Kidney capillary endothelial cell (primary cell): ENCODE measurements at places on chromosomes 4 and X.
A peak's percentile ranks its signal among the peaks of the same experiment; 100 is the strongest.

DNA sequence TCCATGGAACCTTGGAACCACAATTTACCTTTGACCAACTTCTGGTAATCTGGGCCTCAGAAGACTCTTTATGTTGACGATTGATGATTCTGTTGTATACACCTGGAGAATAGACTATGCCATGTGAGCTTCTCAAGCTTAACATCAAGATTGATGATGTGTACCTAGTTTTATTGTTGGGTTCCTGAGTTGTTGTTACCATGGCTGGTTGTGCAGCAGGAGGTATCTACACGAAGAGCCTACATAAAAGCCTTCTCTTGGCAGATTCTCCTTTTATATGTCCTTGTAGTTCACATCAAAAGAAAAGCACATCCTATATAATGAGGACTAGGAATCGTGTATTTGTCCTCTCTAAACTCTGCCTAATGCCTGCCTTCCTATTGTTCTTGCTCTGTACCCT is 272.0 kb downstream of the DTHD1 start:
- no peak for DNase-seq

DNA sequence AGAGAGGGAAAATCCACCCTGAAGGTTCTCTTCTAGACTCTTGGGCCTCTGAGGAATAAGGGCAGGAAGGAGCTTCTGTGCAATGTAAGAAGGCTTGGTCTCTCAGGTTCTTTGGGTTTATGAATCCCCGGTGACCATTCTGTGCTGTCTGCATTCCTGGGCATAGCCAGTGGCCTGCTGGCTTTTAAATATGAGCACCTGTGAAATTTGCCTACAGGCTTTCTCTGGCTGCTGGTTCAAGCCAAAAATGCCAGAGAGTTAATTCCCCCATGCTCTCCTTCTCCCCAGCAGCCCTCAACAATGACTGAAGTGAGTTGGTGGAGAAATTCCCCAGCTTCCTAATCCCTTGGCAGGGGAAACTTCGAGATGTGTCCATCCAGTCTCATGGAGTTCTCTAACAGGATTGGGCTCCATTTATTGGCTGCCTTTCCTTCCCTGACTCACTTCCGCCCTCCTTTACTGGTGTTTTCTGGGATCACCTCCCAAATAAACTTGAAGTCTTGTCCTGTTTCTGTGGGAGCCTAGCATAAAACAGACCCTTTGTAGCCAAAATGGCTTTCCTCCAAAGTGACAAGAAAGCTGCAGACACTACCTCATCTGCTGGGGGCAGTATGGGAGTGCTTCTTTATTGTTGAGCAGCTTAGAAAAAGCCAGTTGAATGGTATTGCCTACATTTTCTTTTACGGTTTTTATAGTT is 179.4 kb upstream of the CASK start:
- no peak for DNase-seq

- DNase-seq = no peak
These were observed 37.1 kb upstream of the KLHL8 start for GRCh38 chr4:87257523-87257922.

DNA sequence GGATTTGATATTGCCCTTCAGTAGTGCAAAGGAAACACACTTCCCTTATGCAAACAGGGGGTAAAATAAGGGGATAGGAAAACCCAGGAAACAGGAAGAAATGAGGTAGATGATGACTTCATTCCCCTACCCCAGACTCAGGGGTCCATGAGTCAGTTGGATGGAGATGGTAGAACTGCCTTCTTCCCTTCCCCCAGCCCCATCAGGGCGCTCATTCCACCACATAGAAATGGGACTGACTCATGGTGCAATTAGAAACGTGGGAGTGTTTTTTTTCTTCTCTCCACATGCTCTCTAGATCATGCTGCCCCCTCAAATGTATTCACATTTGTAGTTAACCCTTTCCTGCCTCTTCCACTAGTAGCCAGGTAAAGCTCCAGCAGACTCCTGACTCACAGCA is 23.1 kb upstream of the ARMCX2 start:
- DNase-seq = no peak

DNA sequence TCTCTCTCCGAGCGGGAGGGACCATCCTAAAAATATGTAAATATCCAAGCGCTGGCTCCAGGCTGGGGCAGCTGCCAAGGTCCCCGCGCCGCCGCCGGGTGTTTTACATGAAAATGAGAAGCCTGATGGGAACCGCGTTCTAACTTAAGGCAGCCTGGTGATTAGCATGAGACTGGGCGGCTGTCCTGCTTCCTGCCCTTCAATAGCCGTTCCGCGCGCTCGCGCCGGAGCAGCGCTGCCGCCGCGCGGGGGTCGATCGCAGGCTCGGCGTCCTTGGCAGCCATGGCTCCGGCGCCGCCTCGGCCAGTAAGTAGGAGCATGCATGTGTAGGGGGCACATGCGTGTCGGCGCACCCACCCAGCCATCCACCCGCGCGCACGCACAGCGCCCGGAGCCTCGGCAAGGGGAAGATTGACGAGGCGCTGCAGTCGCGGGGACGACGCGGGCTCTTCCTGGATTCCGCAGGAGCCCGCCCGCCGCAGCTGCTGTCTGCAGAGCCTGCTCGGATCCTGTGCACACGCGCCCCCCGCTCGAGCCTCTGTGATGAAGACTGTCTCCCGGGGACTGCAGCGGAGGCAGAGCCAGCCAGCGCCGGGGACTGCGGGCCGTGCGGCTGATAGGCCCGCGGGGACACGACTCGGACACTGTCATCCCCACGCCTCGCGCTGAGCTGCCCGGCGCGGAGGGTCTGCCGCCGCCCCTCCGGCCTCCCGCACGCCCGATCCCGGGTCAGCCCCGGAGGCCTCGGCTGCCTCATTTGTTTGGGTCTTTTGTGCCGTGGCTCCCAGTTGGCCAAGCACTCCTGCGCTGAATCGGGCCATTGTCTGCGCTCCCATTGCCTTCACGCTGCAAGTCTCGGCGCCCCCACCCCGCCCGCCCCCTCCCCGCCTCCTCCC is 734 bp downstream of the STOX2 start:
- DNase-seq = peak; percentile 36

DNA sequence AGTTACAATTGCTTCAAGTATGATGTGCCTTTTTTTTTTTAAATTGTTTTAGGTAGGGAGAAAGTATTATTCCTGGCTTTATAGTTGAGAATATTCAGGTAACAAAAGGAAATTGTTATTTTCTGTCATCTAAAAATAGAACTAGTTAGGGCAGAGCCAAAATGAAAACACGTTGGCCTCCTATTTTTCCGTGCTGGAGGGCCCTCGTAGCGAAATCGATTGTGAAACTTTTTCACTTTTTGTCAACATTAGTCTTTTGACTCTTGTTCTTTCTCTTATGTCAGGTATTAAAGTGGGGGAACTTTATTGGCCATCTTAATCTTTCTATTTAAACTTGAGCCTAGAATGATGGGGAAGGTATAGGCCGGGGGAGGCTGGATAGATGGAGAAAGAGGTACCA is 104.9 kb downstream of the ARHGAP10 start:
- DNase-seq = no peak

- DNase-seq = no peak
These were observed 134.3 kb downstream of the APBB2 start for GRCh38 chr4:41079881-41080560.

GRCh38 chrX:69089203-69089602 is 76.0 kb downstream of the PJA1 start:
- DNase-seq = no peak

GRCh38 chr4:102608190-102608589 is 107.0 kb downstream of the NFKB1 start:
- DNase-seq = peak; percentile 71

DNA sequence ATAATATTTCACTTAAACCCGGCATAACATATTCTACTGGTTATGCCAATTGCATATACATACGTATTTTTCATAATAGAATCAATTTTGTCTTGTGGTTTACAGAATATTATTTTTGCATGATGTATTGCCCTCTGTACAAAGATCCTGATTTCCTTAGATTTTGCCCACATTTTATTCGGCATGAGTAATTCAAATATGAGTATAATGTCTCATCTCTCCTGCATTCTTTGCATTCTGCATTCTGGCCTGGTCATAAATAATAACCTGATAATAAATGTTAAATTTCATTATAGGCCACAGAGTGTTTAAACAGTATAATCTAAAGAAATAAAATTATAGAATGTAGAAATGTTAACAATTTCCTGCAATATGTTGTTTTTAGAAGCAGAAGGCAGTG is 205.3 kb downstream of the TLL1 start:
- no peak for DNase-seq

DNA sequence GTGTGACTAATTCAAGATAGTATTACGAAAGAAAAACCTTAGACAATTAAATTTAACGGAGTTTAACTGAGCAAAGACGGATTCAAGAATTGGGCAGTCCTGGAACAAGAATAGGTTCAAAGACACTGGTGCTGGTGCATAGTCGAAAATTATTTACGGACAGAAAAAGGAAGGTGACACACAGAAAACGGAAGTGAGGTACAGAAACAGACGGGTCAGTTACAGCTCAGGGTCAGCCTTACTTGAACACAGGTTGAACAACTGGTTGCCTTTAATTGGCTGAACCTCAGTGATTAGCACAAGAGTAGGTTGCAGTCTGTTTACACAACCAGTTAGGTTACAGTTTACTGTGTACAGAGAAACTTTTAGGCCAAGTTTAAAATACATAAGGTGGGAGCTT is 31.5 kb downstream of the KLHL8 start:
- DNase-seq = no peak

- DNase-seq = no peak
These were observed 245.2 kb downstream of the RAB28 start for GRCh38 chr4:13238936-13239335.

DNA sequence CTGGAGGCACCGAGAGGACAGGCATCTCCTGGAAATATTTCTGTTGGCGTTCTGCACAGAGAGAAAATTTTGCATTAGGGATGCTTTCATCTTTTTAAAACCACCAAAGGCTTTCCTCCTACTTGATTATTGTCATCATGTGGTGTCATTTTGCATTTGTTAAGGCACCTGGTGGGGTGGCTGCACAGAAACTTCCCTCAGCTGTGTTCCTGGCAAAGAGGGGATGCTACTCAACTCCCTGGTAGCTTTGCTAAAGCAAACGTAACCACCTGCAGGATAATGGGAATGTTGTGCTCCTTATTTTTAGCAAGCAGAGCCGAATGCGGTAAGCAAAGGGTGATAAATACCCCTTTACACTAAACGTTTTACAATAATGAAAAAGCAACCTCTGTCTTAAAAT is 229.8 kb downstream of the STIM2 start:
- DNase-seq = no peak

- DNase-seq = no peak
These were observed 72.1 kb downstream of the GPR101 start for GRCh38 chrX:136961594-136962135.

DNA sequence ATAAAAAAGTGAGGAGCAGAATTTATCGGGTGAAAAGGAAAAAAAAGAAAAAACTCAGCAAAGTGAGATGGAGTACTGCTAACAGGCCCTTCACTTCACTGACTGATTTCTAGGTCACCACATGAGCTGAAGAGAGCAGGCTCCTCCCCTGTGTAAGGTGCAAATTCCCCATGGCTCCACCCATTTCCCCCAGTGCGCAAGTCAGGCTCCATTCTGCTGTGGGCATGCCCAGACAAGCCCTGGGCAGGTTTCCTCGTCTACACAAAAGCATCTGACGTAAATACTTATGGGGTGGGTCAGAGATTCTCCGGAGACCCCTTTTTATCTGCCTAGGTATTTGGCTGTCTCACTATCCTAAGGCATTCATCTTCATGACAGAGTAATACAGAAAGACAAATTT is 157.9 kb downstream of the MAGEB5 start:
- DNase-seq = no peak

DNA sequence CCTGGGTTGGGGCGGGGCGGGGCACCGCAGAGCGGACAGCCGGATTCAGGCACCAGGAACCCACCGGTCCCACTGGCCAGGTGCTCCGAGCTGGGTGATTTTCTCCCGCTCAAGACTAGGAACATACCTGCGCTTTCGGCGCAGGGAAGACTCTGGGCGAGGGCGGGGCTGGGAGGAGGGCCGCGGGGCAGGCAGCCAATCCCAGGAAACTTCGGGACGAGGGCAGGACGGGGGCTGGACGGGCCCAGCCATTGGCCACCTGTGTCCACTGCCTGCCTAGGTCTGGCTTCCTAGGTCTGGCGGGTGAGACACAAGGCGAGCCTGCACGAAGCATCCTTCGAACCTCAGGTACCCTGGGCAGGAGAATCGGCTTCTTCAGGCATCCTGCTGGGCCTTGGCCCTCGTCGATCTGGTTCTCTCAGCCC is 274 bp upstream of the ERVMER34-1 start:
- no peak for DNase-seq

DNA sequence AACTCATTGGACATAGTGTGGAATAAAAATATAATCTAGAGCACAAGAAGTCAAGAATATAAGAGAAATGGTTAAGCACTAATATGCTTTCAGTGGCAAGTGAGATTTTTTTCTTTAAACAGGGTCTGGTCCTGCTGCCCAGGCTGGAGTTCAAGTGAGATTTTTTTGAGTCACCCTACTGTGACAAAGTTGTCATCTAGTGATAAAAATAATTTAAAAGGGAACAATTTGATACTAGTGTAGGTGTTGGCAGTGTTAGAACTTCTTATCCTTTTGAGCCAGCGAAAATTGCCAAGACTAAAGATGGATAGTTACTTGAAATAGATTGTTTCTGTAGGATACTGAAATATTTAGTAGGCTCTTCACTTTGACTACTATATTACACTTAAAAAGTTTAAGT is 67.9 kb upstream of the TECRL start:
- DNase-seq = no peak

DNA sequence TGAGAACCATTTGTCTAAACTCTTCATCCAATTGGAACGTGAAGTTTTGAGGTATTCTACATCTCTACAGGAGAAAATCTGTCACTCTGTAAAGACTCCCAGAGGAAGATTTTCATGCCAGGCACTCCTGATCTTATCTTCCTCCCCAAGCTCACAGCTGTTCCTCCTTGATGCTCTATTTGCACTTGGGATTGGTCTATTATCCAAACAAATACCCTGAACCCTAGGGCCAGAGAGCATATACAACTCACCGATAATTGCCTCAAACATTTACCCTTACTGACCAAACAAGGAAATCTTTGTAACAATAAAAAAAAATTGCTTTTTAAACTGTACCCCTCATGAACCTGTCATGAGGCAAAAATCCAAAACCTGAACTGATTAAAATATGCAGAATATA is 372.7 kb downstream of the SH2D1A start:
- DNase-seq = no peak

GRCh38 chrX:103688946-103689345 is 2.4 kb upstream of the MORF4L2 start:
- DNase-seq = peak; percentile 49

- no peak for DNase-seq
These were observed 13.5 kb upstream of the FGG start for GRCh38 chr4:154625971-154626370.

GRCh38 chr4:36773467-36773866 is 471.1 kb upstream of the NWD2 start:
- DNase-seq = no peak

DNA sequence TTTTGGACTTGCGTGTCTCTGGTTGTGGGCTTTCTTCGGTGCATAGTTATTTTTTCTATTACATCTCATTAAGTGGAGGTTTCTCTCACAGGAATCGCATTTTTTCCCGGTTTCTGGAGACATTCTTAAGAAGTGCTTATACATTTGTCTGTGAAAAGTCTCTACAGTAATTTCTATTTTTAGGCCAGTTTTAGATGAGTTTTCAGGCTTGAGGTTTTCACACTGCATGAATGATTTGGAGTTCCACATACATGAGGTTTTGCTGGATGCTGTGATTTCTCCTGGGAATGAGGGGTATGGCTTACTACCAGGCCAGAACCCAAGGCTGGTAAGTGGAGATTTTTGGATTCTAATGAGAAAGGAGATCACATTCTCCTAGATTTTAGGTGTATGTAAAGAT is 422.6 kb upstream of the SLIT2 start:
- DNase-seq = no peak

- DNase-seq = no peak
These were observed 46.1 kb downstream of the DDX60 start for GRCh38 chr4:168272488-168272887.

- DNase-seq = no peak
These were observed 121.5 kb downstream of the PPEF1 start for GRCh38 chrX:18828832-18829404.
